ENCODE measurements at places on chromosomes 2 and 18.

DNA sequence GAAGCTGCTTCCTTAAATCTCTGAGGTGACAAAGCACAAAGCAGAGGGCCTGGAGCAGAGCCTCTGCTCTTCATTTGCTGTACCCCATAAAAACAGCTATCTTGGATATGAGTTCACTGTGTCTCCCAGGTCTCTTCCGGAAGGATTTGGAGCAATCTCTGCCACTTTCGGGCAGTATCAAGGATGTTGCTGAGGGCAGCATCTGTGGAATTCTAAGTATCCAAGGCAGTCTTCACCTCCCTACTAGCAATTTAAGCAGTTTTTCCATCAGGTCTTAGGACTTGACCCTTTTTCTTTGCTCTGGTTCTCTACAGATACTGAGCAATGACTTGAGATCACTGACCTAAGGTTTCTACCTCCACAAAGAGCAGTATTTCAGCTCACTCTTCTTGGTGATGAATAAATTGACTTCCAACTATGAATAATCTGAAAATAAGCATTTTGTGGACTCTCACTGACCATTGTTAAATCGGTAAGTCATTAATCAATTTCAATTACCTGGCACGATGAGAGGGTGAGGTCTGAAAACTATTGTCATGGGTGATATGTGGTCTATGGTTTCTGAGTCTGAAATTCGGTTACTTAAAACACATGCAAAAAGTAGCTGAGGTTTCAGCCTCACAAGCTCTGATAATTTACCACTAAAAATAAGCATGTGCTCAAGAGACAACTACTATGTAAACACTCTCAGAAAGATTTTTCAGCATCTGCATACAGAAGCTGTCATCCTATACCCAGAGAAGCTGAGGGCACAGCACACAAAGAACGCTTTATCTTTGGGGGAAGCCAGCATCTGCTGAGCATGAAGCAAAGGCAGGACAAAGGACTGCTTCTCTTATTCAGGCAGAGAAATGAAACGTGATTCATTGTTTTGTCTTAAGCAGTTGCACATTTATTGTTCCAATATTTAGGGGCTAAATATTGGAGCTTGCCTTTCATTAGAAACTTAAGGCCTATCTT, 32.1 kb upstream of the SPATS2L start:
- H3K4me3 ChIP-seq: no peak overlapping the region
- no peak overlapping the region for H3K27ac ChIP-seq
- no peaks in the 10 kb centered on the region for H3K36me3 ChIP-seq
- DNase-seq: no peak

GRCh38 chr2:191961556-191961955, 114.7 kb upstream of the CAVIN2 start:
- no peaks in the 10 kb centered on the region for H3K27me3 ChIP-seq
- H3K4me3 ChIP-seq: no peak overlapping the region
- DNase-seq: no peak
- H3K27ac ChIP-seq: no peak overlapping the region
- no peaks in the 10 kb centered on the region for H3K4me1 ChIP-seq

- peaks cover 9% of the 10 kb centered on the region for H3K36me3 ChIP-seq
- no peaks in the 10 kb centered on the region for H3K27me3 ChIP-seq
- no peak for DNase-seq
- H3K4me3 ChIP-seq: no peak overlapping the region
- no peak overlapping the region for H3K27ac ChIP-seq
- no peaks in the 10 kb centered on the region for H3K4me1 ChIP-seq
Measured at GRCh38 chr2:28419443-28420270, 27.0 kb downstream of the FOSL2 start.

GRCh38 chr2:111684611-111685010, 199.4 kb downstream of the ANAPC1 start:
- no peak overlapping the region for H3K27ac ChIP-seq
- no peaks in the 10 kb centered on the region for H3K36me3 ChIP-seq
- DNase-seq: no peak
- H3K27me3 ChIP-seq: no peaks in the 10 kb centered on the region
- no peak overlapping the region for H3K4me3 ChIP-seq

DNA sequence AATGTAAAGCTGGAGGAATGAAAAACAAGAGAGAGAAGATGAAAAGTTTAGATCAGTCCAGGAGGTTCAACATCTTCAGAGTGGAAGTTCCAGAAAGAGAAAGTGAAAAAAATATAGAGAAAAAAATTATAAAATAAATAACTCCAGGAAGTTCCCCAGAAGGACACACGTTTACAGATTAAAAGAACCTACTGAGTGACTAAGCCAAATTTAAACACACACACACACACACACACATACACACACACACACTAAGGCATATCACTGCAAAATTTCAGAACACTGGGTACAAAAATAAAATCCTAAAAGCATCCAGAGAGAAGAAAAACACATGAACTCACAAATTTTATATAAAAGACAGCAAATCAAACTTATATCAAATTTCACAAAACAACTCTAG, 85.9 kb upstream of the PMAIP1 start:
- H3K27me3 ChIP-seq: no peaks in the 10 kb centered on the region
- no peak overlapping the region for H3K4me3 ChIP-seq
- H3K27ac ChIP-seq: no peak overlapping the region
- DNase-seq: no peak
- H3K4me1 ChIP-seq: no peaks in the 10 kb centered on the region

DNA sequence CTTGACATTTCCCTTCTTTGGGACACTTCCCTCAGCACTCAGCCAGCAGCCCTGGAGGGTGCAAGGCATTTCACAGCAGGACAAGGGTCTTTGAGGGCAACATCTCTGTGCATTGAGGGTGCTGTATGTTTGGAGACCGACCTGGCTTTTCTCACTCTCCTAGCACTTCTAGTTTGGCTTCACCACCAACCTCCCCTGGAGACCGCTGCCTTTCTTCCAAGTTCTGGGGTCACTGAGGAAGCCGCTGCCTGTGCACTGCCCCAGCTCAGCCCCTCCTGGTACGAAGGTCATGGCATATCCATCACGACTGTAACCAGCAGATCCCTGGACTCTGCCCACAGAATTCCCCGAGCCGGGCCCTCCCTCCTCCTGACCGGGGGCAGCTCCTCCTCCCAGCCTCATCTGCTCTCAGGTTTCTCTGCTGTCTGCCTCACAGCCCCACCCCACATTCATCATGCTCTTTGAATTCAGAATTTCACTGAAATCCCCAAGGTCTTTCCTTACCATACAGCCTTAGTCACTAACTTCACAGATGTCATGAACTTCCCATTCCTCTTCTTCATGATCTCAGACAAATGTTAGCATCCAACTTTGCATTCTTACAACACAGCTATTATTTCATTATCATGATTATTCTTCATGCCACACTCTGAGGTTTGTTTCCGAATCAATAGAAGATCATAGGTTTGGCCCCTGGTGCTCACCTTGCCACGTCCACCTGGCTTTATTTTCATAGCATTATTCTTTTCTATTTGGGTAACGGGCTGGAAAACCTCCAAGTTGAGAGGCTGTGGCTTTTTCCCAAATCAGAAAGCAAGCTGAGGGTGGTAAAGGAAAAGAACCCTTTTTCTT, 113.0 kb upstream of the COPS8 start:
- no peak overlapping the region for H3K4me3 ChIP-seq
- H3K4me1 ChIP-seq: no peaks in the 10 kb centered on the region
- no peaks in the 10 kb centered on the region for H3K27me3 ChIP-seq
- no peak for DNase-seq
- no peak overlapping the region for H3K27ac ChIP-seq

- no peak overlapping the region for H3K27ac ChIP-seq
- no peaks in the 10 kb centered on the region for H3K36me3 ChIP-seq
- no peak for DNase-seq
- no peaks in the 10 kb centered on the region for H3K4me1 ChIP-seq
- no peak overlapping the region for H3K4me3 ChIP-seq
Measured at GRCh38 chr2:199778655-199779054, 72.3 kb downstream of the FTCDNL1 start.

DNA sequence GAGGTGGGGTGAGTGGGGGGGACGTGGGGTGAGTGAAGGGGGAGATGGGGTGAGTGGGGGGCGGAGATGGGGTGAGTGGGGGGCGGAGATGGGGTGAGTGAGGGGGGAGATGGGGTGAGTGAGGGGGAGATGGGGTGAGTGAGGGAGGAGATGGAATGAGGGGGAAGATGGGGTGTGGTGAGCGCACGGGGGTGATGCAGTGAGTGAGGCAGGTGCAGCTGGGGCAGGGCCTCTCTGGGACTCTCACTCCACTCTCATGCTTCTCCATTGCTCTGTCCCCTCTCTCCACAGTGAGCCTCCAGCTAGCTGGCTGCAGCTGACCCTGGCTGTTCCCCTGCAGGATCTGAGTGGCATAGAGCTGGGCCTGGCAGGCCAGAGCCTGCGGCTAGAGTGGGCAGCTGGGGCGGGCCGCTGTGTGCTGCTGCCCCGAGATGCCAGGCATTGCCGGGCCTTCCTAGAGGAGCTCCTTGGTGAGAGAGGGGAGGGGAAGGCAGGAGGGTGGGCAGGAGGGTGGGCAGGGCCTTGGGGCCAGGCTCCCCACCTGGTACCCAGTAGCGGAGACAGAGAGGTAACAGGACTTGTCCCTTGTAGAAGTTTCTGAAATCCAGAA, 13.9 kb upstream of the SLC4A3 start:
- no peaks in the 10 kb centered on the region for H3K4me1 ChIP-seq
- no peak overlapping the region for H3K4me3 ChIP-seq

GRCh38 chr2:60570251-60570650, 16.8 kb upstream of the BCL11A start:
- no peaks in the 10 kb centered on the region for H3K36me3 ChIP-seq
- peaks cover 5% of the 10 kb centered on the region for H3K27me3 ChIP-seq
- H3K27ac ChIP-seq: no peak overlapping the region
- no peak overlapping the region for H3K4me3 ChIP-seq
- H3K4me1 ChIP-seq: no peaks in the 10 kb centered on the region

DNA sequence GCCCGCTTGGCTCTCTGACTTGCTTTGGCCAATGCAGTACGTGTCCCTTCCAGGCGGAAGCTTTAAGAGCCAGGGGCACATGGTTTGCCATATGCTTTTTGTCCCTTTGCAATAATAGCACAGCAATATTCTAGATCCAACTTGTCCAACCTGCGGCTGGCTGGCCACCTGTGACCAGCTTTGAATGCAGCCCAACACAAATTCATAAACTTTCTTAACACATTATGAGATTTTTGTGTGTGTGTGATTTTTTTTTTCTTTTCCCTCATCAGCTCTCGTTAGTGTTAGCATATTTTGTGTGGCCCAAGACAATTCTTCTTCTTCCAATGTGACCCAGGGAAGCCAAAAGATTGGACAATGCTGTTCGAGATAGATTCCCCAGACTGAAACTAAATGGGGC, 119.3 kb upstream of the SIX3 start:
- no peak for DNase-seq
- no peaks in the 10 kb centered on the region for H3K4me1 ChIP-seq
- no peak overlapping the region for H3K4me3 ChIP-seq
- H3K36me3 ChIP-seq: no peaks in the 10 kb centered on the region
- no peak overlapping the region for H3K27ac ChIP-seq
- no peaks in the 10 kb centered on the region for H3K27me3 ChIP-seq

DNA sequence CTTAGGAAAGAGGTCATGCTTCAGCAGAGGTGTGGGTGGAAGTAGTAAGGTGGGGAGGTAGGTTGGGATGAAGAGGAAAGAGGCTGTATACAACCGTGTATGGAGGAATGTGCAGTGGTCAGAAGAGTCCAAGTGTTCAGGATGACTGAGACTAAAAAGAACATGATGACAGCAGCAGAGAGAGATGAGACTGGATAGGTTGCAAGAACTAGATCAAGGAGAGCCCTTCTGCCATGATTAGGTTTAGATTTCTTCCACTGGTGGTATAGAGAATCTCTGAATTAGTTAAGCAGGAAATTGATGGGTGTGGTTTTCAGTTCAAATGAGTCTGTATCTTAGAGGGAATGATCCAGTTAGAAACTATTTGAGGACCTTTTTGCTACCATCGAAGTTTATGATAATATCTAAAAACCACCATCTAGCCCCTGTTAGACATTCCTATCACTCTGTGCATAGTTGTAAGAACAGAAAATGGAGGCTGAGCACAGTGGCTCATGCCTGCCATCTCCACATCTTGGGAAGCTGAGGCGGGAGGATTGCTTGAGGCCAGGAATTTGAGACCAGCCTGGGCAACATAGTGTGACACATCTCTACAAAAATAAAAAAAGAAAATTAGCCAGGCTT, 221.0 kb downstream of the LTBP1 start:
- DNase-seq: no peak
- no peak overlapping the region for H3K27ac ChIP-seq
- H3K4me1 ChIP-seq: no peaks in the 10 kb centered on the region
- no peaks in the 10 kb centered on the region for H3K27me3 ChIP-seq

All from right lobe of liver (tissue), 6 donors.